ENCODE measurements at places on chromosomes 3 and 15.

GRCh38 chr3:148727231-148727630 is 29.5 kb downstream of the AGTR1 start:
- DNase-seq: peak; percentile 43

GRCh38 chr3:128301186-128302023 is 148.1 kb downstream of the EEFSEC start:
- no peak for DNase-seq

DNA sequence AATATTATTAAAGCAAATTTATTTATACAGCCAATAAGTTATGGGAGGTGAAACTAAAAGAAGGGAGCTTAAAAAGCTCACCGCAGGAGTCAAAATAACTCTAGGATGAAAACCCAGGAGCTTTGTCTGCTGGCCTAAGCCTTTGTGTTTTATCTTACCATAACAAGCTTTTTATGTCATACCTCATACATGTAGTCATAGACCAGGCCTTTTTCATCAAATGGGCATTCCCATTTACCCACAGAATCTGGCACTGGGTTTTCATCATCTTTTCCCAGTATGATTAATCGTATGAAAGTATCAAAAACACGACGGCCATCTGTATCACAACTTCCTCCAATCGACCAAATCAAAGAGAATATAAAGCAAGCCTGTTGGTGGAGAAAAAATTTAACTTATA is 122.8 kb downstream of the DNAH12 start:
- no peak for DNase-seq

DNA sequence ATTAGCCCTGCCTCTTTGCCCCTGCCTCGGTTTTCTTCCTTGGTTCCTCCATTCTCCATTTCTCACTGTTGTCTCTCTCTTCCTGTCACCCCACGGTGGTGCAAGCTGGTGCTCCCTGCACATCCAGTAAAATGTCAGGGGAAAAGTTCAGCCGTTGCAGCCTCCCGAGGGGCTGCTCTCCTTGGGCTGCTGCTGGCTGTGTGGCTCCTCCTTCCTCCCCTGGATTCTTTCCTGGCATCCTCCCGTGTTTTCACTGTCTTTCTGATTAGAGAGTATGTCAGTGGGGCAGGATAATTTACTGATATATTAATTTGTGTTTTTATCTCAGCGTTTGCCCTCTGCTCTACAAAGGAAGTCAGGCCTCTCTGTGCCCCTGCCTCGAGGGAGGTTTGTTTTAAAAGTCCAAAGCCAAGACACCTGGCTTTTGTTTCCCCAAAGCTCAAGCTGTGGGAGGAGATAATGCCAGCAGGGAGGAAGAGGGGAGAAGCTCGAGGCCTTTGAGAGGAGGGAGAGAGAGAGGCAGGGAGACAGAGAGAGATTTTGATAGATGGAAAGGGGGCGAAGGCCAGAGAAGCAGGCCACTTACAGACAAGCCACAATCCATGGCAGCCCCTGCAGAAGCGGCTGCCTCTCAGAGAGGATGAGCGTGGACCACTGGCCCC is 150.3 kb upstream of the NR2F2 start:
- DNase-seq: no peak

GRCh38 chr3:4656626-4657328 is 163.6 kb downstream of the ITPR1 start:
- DNase-seq: no peak

DNA sequence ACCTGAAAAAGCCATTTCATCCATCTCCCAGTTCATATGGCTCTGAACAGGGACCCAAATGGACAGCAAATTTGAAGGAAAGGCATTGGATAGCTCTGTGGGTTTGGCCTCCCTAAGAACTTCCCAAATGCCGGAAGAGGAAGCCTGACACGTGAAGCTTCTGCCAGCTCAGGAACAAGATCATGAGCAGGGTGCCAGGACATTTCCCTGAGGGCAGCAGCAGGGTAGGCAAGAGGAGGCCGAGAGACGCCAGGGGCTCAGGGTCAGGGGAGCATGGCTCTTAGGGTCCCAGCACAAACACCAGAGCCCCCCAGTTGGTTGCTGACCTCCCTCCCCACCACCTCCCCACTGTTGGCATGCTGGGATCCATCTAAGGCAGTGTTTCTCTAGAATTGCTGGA is 187.5 kb downstream of the MEGF11 start:
- no peak for DNase-seq

DNA sequence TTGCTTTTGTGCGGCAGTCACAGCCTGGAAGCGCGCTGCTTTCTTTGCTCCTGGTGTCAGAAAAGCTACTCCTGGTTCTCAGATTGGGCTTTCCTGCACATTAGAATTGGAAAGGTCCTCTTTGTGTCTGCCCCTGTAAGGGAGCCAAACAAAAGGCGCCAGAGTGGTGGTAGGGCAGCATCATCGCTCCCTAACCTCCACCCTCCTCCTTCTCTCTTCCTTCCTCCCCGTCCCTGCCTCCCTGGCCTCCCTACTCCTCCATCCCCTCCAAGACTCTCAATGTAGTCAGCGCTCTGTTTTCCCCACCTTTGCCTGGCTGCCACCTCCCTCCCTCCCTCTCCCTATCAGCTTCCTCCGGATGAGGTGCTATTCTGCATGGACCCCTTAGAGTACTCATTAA is 65.3 kb downstream of the SH3GL3 start:
- no peak for DNase-seq

GRCh38 chr15:69342460-69343076 is 43.9 kb downstream of the PAQR5 start:
- no peak for DNase-seq

- no peak for DNase-seq
Observed at GRCh38 chr3:72964633-72965032, 32.0 kb upstream of the PPP4R2 start.

DNA sequence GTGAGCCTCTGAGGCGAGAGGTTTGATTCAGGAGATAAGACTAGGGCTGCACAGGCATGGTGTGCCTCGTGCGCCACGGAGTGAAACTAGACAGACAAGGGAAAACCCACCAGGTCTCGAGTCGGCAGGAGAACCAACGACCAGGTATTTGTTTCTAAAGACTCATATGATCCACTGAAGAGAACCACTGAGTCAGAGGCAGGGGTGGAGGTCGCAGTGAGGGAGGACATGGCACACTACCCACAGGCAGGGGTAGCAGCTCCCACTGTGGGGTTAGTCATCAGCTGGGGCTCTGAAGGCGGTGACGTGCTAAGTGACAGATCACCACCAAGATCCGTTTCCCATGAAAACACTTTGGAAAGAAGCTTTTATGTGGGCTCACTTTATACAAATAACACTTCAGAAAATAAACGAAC is 45.7 kb downstream of the CHSY1 start:
- no peak for DNase-seq

- DNase-seq: no peak
Observed at GRCh38 chr15:74502301-74502700, 38.7 kb upstream of the ARID3B start.

DNA sequence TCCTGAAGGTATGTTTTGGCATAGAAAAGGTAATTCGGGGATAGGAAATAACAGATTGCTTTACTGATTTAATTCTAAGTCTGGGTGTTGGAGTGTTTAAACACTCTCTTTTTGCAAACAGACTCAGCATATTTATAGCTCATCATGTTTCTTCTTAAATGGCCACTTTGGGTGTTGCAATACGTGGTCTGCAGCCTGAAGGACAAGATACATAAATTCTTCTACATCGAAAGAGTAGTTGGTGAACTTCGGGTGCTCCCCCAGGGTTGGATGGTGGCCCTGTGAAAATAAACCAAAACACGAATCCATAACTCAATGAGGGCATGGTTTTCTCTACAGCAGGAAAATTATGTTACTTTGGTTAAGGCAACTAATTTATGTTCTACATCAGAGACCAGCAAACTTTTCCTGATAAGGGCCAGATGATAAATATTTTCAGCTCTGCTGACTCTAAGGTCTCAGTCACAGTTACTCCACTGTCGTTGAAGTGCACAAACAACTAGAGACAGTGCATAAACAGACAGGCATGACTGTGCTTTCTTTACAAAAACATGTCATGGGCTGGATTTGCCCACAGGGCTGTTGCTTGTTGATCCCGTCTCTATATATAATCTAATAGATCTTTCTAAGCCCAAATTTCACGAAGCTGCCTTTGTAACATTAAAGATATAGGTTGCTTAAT is 35.9 kb downstream of the EOGT start:
- DNase-seq: no peak

DNA sequence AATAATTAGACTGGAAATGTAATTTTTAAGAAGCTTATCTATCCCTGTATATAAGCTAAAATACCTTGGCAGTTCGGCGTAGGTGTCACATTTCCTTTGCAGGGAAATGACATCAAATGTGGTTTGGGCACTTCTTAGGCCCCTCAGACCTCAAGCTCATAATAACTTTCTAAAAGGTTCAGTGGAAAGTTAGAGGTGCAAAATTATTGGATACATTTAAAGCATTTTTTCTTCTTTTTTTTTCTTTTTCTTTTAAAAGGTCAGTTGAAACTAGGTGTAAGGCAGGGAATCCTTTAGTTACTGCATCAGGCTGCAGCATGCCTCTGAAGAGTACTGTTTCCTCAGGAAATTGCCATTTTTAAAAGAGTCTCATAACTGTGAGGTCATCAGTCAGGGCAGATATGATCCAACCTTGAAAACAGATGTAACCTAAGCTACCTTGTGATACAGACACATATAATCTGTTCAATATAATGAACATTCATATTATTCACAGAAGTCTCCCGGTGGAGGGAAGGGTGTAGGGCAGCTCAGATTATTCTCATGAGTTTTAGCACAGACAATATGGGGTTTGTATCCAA is 4.8 kb downstream of the SACM1L start:
- DNase-seq: no peak

DNA sequence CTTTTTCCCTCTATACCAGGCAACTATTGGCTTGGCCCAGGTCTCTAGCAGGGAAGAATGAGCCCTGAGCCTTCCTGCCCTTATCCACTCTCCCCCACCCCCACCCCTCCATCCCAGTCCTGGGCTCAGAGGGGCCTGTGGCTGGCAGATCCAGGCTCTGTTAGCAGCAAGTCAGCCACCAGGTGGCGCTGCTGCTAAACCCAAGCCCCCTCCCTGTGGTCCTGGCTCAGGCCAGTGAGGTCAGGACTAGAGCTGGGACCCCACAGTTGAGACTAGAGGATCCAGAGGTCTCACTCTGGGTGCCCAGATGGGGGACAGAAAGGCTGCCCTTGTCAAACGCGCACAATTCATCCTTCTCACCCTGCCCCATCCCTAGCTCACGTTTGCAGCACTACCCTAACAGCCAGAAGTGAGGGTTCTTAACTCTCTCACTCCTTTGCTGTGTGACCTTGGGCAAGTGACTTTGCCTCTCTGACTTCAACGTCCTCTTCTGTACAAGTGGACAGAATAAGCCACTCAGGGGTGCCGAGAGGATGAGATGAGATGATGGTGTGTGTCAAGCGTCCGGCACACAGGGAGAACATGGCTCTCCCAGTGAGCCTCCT is 46.8 kb upstream of the SLC6A1 start:
- DNase-seq: peak; percentile 34

DNA sequence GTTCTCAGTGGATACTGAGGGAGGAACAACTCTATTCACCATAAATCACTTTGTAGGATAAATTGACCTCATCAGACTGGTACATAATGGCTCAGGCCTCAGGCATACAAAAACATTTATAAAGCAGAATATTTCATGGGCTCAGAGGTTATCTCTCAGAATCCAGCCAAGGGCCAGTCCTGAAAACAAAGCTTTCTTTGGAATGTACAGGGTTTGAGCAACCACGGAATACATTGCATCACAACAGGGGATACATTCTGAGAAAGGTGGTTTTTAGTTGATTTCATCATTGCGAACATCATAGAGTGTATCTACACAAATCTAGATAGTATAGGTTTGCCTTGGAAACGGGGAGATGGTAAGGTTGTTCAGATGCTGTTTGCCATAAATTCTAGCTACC is 33.4 kb upstream of the CTDSPL2 start:
- no peak for DNase-seq

- peak; percentile 83 for DNase-seq
Observed at GRCh38 chr3:152328841-152329240, 60.1 kb downstream of the MBNL1 start.

GRCh38 chr3:87309601-87310000 is 33.2 kb upstream of the POU1F1 start:
- no peak for DNase-seq

DNA sequence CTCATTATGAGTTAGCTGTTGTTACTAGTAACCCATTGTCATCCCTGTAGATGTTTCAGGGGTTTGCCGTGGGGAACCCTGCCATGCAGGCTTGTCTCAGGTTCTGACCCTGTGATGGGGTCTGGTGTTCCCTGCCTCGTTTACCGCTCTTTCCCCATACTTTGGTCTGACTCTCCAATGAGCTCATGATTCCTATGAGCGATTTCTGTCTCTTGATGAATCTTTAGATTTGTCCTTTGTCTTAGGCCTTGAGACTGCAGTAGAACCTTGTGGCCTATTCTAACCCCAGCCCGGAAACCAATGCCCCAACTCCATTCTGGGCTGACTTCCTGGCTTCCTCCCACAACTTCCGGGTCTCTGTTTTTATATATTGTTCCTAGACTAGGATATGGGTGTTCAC is 11.3 kb upstream of the IQGAP1 start:
- DNase-seq: no peak

DNA sequence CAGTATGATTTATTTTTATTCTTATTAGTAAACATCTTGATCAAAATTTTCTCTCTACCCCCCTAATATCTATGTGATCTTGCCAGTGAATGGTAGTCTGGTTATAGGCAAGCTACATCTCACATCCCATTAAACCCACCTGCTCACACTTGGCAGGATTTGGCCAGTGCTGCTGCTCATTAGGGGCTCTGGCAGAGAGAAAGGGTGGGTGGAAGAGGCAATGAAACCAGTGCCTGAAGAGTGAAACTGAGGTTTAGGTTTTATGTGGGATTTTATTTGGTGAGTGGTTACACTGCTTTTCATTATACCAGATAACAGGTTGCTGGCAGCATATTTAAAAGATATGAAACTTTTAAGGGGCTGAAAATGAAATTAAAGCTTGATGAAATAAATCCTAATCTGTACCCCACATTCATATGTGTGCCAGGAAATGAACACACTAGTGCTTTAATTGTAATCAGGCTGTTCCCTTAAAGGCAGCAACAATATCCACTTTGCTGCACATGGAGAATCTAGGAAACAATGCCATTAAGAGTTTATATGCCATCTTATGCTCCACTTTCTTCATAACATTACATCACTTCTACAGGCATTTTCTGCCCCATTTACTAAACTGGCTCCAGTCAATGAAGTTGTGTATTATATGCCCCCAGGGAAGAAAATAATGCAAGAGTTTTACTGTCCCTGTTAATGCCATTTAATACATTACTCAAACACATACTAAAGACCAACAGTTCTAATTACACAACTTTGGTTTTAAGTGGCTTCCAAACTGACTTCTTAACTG is 688.7 kb downstream of the MECOM start:
- no peak for DNase-seq

Data from H4 (cell line).